ENCODE measurements at places on chromosomes 1 and 21.

GRCh38 chr1:77539519-77540142, 142.8 kb downstream of the ZZZ3 start:
- DNase-seq: peak; percentile 73

GRCh38 chr1:147625362-147625995, 44.8 kb downstream of the ACP6 start:
- peak; percentile 57 for DNase-seq

- DNase-seq: peak; percentile 29
These were observed 584 bp upstream of the C1orf141 start for GRCh38 chr1:67135354-67135753.

- DNase-seq: no peak
These were observed 11.7 kb upstream of the EPHA2 start for GRCh38 chr1:16167331-16168143.

- DNase-seq: no peak
These were observed 45.6 kb downstream of the CDC7 start for GRCh38 chr1:91546301-91546581.

DNA sequence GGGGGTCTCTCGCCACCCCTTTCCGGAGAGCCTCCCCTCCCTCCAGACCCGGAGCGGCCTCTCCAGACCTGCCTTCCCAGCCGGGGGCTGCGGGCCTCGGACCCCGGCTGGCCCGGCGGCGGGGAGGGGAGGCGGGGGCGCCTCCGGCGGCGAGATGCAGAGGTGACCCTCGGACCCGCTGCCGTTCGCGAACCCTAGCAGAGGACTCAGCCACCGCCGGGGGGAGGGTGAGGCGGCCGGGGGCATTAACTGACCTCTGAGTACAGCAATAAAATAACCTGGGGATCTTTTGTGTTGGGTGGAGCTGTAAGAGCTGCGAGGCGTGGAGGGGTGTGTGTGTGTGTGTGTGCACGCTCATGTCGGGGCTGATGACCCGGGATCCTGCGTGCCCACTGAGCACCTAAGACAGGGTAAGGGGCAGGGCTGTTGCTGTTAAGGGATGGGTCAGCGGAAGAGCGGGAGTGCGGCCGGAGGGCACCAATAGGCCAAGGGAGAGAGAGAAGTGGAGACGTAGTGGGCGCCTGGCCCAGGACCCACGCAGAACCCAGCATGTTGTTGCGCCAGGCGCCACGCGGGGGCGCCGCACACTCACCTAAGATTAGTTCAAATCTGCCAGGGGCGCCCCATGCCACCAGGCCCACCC, 6.3 kb downstream of the HAPLN2 start:
- peak; percentile 71 for DNase-seq

GRCh38 chr1:219670426-219671149, 57.7 kb upstream of the ZC3H11B start:
- peak; percentile 19 for DNase-seq

DNA sequence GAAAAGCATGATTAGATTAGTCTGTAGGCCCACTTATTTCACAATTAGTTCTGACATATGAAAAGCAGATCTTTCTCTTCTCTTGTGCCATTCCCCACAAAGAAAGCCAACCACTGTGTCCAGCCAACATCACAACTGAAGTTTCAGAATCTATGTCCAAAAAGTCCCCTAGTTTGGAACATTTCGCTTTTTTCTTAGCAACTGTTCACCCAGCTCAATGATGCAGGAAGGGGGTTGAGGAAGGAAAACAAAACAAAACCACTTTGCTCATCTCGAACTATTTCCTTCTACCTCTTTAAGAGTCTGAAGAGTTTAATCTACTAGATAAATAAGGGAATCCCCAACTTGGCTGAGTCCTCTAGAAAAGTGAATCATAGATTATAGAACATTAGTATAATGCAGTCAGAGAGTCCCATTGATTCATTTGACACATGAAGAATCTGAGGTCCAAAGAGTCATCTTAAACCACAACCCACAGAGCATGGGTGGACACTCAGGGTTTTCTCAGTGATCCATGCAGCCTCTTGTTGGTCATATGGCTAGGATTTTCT, 159.3 kb upstream of the SGIP1 start:
- DNase-seq: no peak

DNA sequence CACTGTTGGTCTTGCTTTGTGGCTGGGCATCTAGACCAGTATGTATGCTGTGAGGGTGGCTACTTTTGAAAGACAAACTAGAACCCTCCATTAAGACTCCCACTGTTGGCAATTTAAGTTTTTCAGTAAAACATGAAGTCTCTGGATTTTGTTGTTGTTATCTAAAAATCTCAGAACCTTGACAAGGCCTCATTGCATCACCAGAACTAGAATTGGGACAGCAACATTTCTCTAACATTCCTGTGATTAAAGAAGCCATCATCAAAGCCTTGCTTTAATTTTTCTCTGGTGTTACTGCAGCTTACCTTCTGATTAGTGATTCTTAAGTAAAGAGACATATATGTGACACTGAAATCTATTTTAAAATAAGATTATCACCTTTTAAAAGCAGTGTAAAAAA, 4.5 kb downstream of the TRIM67 start:
- DNase-seq: no peak

- no peak for DNase-seq
These were observed 281.5 kb downstream of the PLPP3 start for GRCh38 chr1:56297904-56298303.

GRCh38 chr1:220748936-220749335, 814 bp downstream of the MTARC2 start:
- no peak for DNase-seq

GRCh38 chr1:233470741-233471499, 143.0 kb upstream of the KCNK1 start:
- no peak for DNase-seq

DNA sequence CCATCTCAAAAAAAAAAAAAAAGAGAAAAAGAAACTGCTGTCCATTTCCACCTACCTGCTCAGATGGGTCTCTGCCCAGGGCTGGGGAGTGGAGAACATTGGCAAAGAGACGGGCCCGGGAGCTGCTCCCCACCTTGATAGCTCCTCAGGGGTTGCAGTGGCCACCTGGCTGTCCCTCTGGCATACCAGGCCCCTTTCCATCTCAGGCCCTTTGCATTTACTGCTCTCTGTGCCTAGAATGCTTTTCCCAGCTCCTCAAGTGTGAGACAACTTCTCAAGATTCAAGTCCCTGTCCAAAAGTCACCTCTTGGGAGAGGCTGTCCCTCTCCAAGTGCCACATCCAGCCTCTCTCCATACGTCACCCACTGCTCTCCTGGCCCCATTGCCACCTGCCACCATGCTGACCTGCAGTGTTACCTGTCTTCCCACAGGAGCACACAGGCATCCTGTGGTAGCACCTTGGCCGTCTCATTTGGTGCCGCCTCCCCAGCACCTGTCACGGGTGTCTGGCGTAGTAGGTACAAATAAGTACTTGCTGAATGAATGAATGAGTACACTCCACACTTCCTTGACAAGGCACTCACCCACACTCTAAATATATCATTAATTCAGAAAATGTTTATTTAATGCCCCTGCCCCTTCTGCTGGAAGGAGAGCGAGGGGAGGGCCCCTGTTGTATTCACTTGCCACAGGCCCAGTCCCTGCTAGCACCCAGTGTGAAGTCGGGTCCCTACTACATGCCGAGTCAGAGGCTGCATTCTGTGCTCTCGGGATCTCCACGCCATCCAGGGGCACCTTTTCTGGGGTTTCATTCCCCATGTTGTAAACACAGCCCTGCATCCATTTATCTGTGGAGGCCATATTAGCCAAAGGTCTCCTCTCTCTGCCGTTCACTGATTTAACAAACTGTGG, 48.8 kb downstream of the DISP3 start:
- no peak for DNase-seq

Measured in OCI-M1 (cell line).